ENCODE measurements at places on chromosomes 13 and 19. TPM values are rescaled to one million over a fixed set of nuclear protein-coding genes. Genes with fewer than 3 reads are reported as not detected.

ZNF793 gene
- total RNA-seq = 2.3 TPM

DNA sequence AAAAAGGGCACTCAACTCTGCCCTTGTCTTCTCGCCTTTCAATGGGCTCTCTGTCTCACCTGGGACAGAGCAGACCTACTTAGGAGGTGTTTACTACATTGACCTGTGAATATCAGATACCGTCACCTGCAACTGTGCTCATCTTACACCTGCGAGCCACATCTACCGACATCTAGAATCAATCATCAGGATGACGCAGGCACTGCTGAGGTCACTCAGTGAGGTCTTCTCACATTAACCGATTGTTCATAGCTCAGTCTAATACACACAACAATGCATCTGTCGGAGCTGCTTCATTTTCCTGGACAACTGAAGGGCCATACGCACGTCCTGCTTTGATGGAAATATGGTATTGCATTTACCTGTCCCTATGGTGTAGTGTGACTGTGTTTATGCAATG lies 211.9 kb downstream of the FGF9 start:
- no peak for DNase-seq

ZNF135 gene
- total RNA-seq = 0.45 TPM

ELAVL3 gene
- not detected for total RNA-seq

EBI3 gene
- total RNA-seq = not detected

SPINT2 gene
- 0.45 TPM for total RNA-seq

GRCh38 chr13:41905600-41906254 lies 55.2 kb downstream of the VWA8 start:
- DNase-seq = no peak

DNA sequence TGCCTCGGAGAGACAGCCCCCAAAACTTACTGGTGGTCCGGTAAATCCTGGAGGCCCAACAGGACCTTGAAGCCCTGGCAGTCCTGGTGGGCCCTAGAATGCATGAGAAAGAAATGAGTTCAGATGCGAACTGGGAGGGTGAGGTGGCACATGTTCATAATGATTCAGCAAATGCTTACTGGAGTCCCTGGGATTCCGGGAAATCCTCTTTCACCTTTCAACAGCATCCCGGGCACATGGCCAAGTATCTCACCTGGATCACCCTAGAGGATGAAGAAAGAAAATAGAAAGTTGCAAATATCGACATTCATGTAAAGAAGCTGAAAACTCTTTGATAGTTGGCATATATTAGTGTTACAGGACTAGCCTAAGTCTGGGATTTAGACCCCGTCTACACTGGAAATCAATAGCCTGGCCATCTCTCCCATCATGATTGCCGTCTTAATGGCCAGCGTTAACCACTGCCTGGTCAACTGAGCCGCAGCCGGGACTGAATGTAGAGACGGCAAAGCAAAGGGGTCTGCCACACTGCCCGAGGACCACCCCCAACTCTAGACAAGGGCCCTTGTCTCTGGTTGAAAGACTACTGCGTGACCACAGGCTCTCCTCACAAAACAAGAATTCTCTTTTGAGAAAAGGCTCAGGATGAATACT lies 96.9 kb downstream of the COL4A1 start:
- DNase-seq = no peak

DNA sequence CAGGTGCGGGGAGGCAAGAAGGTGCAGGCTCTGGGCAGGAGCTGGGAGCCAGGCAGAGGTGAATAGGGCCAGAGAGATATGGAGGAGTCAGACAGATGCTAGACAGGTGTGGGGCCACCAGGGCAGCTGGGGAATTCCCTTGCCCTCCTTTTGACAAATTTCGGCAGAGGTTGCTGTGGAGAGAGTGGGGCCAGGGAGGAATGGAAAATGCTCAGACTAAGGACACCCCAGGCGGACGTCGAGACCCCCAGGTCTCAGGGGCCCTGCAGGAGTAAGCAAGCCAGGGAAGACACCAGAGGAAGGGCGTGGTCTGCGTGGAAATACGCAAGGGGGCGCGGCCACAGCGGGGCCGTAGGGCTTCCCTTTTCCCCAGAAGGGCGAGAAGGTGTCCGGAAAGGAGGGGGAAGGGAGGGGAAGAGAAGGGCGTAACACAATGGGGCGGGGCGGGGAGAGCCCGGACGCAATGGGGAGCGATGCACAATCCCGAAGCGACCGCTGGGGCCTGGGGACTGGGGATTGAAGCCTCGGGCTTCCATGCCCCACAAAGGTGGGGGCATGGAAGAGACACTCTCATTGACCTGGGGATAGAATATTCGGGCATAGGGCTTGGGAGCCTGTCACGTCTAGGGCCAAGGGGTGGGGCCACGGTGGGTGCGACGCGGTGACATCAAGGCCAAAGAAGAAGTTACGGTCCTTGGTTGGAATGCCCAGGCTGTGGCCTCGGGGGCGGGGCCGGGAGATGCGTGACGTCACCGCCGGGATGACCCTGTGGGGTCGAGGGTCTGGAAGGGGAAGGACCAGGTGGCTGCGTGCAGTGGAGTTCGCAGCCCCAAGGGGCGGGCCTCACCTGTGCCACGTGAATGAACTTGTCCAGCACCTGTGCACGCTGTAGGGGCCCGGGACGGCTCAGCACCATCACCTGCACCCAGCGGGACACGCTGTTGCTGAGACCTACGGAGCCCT lies 8.2 kb downstream of the RASGRP4 start:
- peak; percentile 74 for DNase-seq

CCDC8 gene
- total RNA-seq = 41.8 TPM

SBSN gene
- not detected for total RNA-seq

DNA sequence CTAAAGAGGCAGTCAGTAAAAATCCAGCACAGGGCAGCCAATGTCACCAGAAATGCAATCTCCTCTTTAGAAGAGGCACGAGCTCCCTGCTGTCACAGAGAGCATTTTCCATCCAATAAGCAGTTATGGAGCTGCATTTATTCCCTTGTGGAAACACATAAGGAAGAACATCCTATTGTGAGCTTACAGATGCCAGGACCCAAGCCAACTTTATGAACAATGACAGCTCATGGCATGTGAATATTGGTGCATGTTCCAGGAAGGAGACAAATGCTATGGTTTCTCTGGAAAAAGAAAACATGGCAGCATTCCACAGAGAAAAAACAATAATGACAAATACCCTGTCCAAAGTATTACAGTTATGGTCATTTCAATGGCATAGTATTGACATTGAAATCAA lies 955.6 kb downstream of the UQCRFS1 start:
- no peak for DNase-seq

FFAR3 gene
- not detected for total RNA-seq

ZNF99 gene
- not detected for total RNA-seq

SULT2A1 gene
- not detected for total RNA-seq

ZNF808 gene
- total RNA-seq = 12.2 TPM

DNA sequence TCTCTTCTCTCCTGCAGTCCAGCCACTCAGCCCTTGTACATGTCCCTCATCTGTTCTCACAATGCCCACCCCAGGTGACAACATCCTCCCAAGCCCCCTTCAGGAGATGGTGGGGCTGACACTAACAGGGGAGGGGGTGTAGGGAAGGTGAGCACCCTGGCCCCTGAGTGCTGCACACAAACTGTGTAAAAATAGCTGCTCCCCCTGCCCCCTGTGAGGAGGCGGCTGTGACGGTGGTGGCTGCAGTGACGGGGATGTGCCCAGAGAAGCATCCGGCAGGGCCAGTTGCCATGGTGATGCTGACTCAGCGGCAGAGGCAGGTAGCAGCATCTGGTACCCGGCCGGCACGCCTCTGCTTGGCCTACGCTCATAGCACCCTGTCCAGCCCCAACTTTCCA lies 13.0 kb upstream of the JUND start:
- no peak for DNase-seq

KIRREL2 gene
- not detected for total RNA-seq

DNA sequence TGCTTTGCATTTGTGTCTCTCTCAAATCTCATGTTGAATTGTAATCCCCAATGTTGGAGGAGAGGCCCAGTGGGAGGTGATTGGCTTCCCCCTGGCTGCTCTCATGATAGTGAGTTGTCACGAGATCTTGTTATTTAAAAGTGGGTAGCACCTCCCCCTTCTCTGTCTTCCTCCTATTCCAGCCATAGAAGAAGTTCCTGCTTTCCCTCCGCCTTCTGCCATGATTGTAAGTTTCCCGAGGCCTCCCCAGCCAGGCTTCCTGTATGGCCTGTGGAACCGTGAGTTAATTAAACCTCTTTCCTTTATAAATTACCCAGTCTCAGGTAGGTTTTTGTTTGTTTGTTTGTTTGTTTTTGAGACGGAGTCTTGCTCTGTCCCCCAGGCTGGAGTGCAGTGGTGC lies 3.8 kb downstream of the LILRA4 start:
- no peak for DNase-seq

Measured in SJCRH30 (cell line).